Stimulated activated CD8-positive, alpha-beta memory T cell treated with anti-CD3 and anti-CD28 coated beads, Interleukin-7, amount 100 ng/mL, for 48 hours (primary cell): ENCODE measurements at places on chromosomes 13 and 19.

DNA sequence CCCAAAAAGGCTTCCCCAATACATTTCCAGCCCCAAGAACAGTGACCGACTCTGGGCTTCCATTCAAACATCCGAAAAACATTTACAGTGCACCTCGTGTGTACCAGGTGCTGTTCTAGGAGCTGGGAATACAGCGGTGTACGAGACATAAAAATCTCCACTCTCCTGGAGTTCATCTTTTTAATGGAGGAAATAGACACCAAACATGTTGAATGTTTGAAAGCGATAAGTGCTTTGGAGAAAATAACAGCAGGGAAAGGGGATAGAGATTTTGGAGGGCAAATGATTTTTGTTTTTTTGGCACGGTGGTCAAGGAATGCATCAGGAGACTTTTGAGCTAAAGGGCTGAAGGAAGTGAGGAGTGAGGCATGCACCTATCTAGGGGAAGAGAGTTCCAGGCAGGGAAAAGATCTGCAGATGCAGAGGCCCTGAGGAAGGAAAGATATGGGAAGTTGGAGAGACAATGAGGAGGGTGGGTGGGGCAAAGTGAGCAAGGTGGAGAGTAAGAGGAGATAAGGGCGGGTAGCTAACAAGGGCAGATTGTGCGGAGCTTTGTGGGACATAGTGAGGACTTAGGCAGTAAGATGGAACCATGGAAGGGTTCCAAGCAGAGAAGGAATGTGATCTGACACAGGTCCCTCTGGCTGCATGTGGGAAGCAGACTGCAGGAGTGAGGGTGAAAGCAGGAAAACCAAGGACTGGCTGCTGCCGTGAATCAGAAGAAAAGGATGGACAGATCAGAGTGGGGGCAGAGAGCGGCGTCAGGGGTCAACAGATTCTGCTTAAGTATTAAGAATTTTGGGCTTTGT lies 703 bp upstream of the FBL start:
- no peak for DNase-seq

GRCh38 chr13:61830475-61830874 lies 414.8 kb upstream of the PCDH20 start:
- DNase-seq: no peak

- no peak for DNase-seq
These were observed 256.1 kb downstream of the FOXO1 start for GRCh38 chr13:40410315-40410714.

GRCh38 chr13:19818223-19818842 lies 35.6 kb upstream of the PSPC1 start:
- peak; percentile 9 for DNase-seq

DNA sequence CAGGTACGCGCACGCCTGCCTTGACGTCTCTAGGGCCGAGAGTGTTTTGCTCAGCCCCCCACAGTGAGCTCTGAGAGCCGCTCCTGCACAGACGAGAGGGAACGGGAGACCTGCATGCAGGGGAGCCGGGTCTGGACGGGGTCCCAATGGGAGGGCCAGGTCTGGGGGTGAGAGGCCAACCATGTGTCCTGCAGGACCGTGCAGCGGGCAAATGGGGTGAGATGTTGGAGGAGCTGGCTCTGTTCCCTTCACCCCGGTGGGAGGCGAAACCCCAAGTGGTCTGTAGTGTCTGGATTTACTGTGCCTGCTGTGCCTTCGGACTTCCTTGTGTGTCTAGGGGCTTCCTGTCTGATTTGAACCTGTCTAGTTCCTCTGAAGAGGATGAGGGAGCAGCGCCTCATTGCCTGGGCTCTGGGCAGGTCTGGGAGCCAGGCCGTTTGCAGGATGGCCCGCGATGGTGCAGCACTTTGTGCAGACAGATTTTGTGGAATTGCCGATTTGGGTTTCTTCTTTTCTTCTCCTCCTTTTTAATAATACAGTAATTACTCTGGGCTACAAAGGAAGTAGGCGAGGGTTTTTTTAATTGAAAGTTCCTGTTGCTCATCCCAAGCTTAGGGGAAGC lies 2.1 kb downstream of the CSNK1G2 start:
- no peak for DNase-seq

GRCh38 chr13:112639521-112639920 lies 50.3 kb upstream of the ATP11A start:
- no peak for DNase-seq

DNA sequence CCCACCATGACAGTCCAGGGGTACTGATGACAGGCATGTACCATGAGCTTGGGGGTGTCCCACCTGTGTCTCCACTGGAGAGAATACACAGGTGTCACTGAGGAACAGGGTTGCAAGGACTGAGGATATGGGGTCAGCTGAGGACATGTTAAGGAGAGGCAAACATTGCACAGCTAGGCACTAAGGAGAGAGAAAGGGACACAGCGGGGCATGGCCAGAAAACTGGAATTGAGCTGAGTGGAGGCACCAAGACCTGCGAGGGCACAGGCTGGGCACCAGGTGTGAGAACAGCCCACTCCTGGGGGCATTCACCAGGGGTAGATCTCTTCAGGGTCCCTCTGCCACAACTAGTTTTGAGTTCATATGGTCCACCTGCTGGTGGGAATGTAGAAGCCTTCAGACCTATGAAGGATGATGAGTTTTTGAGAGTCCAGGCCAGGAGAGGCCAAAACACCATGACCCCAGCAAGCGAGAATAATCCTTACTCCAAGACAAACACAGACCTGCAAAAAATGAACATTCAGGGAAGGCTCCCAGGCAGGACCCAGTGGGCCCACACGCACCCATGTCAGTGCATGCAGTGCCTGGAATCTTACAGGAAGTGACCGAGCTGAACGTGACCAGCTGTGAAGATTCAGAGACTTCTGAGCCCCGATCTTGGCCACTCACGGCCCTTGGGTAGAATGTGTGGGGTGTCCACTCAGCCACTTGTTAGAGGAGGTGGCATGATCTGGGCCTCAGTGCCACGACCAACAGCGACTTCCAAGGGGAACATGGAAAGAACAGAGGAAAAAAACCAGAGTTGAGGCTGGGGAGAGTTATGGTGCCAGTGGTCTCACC lies 1.4 kb upstream of the ZNF584 start:
- DNase-seq: no peak

GRCh38 chr19:55460670-55461258 lies 678 bp downstream of the ISOC2 start:
- peak; percentile 33 for DNase-seq

GRCh38 chr19:13788991-13789390 lies 6.3 kb upstream of the ZSWIM4 start:
- DNase-seq: no peak

- no peak for DNase-seq
These were observed 2.3 kb downstream of the PRAM1 start for GRCh38 chr19:8500158-8500557.

- no peak for DNase-seq
These were observed 4.4 kb downstream of the RYR1 start for GRCh38 chr19:38437917-38438316.

DNA sequence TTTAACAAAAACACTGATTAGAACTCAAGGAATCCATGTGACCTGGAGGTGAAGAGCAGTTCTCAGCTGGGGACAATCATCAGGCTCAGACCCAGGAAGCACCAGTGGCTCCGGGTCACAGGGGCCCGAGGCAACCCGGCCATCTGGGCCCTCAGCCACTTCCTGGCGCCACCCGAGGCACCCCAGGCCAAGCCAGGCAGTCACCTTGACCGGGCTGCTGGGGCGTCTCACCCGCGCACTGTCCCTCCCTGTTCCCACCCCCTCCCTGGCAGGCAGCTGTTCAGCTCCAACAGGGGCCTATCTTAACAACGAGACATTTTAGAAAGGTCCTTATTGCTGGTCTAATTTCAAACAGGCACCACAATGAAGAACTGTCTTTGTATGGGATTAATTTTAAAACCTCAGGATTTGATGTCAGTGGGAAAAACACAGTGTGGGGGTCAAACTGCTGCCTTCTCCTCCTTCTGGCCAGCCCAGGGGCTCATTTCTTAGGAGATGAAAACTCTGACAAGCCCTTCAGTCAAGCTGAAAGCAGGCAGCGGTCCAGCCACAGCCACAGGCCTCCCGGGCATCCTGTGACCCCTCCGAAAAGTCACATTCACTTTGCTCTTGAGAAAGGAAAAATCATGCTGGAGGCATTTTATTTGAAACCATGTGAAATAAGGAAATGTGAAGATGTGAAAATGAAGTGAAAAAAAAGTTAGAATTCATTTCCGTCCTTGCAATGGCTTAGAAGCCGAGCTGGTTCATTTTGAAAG lies 83.3 kb downstream of the KCTD15 start:
- DNase-seq: no peak

- no peak for DNase-seq
These were observed 170.4 kb upstream of the UBL3 start for GRCh38 chr13:30020726-30021312.

GRCh38 chr13:29702912-29703351 lies 107.4 kb upstream of the SLC7A1 start:
- DNase-seq: no peak

DNA sequence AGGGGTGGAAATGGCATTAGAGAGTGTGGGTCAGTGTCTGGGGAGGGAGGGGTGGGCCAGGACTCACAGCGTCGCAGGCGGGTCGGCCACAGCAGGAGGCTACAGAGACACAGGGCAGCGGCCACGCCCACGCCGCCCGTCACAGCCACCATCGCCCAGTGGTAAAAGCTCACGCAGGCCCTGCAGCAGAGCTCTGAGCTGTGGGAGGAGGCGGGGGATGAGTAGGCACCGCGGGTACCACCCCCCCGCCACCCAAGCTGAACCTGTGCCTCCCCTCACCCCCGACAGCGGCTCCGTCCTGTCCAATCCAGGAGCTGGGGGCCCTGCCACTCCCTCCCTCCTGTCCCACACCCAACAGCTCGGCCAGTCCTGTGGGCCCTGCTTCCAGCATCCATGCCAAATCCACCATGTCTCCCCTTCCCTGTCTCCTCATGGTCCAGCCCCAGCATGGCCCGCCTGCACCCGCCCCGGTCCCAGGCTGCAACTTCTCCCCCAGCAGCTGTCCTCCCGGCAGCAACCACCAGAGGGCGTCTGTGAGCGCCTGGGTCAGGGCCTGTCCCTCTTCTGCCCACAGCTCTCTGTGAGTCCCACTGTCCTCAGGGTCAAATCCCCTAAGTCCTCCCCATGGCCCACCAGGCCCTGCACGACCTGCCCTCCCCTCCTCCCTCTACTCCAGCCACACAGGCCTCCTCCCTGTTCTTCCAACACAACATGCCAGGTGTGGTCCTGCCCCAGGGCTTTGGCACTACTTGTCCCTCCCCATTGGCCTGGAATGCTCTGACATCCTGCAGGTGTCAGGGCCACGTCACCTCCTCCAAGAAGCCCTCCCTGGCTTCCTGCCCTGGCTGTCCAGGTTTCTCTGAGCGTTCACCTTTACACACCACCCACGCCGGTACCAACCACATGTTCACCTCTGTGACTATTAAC lies 6.0 kb downstream of the TEKTIP1 start:
- DNase-seq: peak; percentile 53

DNA sequence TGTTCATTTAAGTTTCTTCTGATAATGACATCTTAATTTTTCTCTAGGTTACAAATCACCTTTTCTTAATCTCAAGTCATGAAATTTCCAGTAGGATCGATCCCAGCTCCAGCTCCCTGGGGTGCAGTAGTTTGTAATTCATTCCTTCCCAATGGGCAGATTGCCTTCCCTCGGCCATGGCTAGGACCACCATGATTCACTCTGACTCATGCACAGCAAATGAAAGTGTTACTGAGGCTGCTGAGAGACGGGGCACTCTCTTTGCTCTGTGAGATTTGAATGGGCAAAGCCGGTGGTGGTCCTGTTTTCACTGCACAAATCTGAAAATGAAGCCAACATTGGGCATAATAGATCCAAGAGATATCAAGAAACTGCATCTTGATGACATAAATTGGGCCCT lies 202.8 kb upstream of the IRS2 start:
- DNase-seq: no peak

GRCh38 chr13:37636701-37637100 lies 38.1 kb upstream of the POSTN start:
- no peak for DNase-seq

GRCh38 chr13:25473864-25474263 lies 102.1 kb downstream of the ATP8A2 start:
- DNase-seq: no peak

GRCh38 chr13:113176280-113176679 lies 17.8 kb downstream of the PROZ start:
- no peak for DNase-seq

DNA sequence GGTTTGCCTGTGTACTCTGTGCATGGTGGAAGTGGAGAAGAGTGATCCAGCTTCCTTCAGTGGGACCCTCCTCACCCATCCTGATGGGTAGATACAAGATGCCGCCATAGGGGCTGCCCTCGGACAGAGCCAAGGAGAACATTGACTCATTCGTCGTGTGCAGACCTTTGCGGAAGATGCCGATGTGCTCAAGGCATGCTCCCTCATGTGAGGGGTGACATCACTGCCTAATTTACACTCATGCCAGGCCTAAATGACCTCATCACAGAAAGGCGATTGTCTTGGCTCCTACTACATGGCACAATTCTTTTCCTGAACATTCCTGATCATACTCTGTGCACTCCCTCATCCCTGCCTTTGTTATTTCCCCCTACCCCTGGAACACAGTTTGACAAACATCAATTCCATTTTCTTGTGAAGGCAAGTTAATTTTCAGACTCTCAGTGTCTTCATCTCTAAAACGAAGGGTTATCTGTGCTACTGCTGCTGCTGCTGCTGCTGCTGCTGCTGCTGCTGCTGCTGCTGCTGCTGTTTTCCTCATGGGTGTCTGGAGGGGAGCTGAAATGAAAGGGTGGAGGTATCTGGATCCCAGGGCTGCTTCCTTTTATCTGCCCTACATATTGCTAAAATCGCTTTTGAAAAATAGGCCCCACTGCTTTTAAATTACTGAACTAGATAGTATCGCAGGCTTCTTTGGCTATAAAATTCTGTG lies 146.5 kb upstream of the ARGLU1 start:
- DNase-seq: no peak

DNA sequence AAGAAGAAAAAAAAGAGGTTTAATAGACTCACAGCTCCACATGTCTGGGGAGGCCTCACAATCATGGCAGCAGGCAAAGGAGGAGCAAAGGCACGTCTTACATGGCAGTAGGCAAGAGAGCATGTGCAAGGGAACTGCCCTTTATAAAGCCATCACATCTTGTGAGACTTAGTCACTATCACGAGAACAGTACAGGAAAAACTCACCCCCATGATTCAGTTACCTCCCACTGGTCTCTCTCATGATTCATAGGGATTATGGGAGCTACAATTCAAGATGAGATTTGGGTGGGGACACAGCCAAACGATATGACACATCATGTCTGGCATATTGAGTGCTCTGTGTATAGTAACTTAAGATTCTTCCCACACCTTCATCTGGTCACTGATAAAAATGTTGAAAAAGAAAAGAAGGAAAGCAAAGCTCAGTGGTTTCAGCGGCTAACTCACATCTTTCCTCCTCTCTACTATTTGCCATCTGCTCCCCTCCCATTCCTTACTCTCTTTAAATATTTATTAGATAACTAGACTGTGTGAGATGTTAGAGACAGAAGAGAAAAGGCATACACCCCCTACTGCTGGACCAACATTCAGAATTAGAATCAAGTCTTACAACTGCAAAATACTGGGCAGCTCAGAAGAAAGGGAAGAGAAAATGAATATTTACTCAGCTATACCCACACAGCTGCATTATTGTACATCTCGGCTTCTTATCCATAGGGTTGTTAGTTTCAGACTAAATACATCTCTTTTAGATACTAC lies 60.1 kb upstream of the AKAP11 start:
- no peak for DNase-seq

- no peak for DNase-seq
These were observed 54.2 kb upstream of the ABCC4 start for GRCh38 chr13:95355494-95355893.

- DNase-seq: no peak
These were observed 451 bp upstream of the ICAM5 start for GRCh38 chr19:10289167-10289835.

- no peak for DNase-seq
These were observed 19.6 kb upstream of the CCNA1 start for GRCh38 chr13:36412736-36413135.
